ENCODE measurements at places on chromosomes 4 and X. TPM values are rescaled to one million over a fixed set of nuclear protein-coding genes. Genes with fewer than 3 reads are reported as not detected.

Gene PAGE5
- 0.68 TPM for total RNA-seq

Gene SORCS2
- total RNA-seq: 0.07 TPM

Gene ANOS1
- total RNA-seq: not detected

Gene TBX22
- not detected for total RNA-seq

Gene MAGEA2
- not detected for total RNA-seq

Gene PARM1
- not detected for total RNA-seq

Gene UGT2A3
- not detected for total RNA-seq

Gene ASB5
- not detected for total RNA-seq

Gene C4orf51
- not detected for total RNA-seq

Gene TMPRSS11E
- not detected for total RNA-seq

Gene FGFRL1
- 15.1 TPM for total RNA-seq

Gene MTHFD2L
- total RNA-seq: 6.5 TPM

Gene SFRP2
- not detected for total RNA-seq

Gene SMIM10L2A
- 0.24 TPM for total RNA-seq

Gene FGD1
- 0.26 TPM for total RNA-seq

Gene CT45A5
- not detected for total RNA-seq

Gene GAGE12F
- not detected for total RNA-seq

Gene SHOX
- total RNA-seq: not detected

Gene IL13RA2
- not detected for total RNA-seq

Gene GABRE
- not detected for total RNA-seq

Gene LRIT3
- 0.10 TPM for total RNA-seq

Gene FAM9C
- total RNA-seq: not detected

Gene PDCL2
- not detected for total RNA-seq

Gene SPOCK3
- not detected for total RNA-seq

Gene ETDA
- not detected for total RNA-seq

Gene CENPVL1
- total RNA-seq: not detected

Gene ZNF275
- total RNA-seq: 11.5 TPM

Gene CT47A7
- total RNA-seq: not detected

Gene VCX3A
- total RNA-seq: not detected

Gene TMEM271
- not detected for total RNA-seq

Gene F8A2
- total RNA-seq: not detected

Gene FGFR3
- 0.27 TPM for total RNA-seq

Gene PITX2
- total RNA-seq: not detected

Gene CFAP299
- not detected for total RNA-seq

Gene SPANXN4
- total RNA-seq: not detected

Gene BEND2
- not detected for total RNA-seq

Gene ARSH
- total RNA-seq: not detected
